OCI-LY7 (cell line): ENCODE measurements at places on chromosomes 1 and 21. TPM values are rescaled to one million over a fixed set of nuclear protein-coding genes. Genes with fewer than 3 reads are reported as not detected.

KNCN gene
- total RNA-seq = not detected in 2 replicates

AGMAT gene
- total RNA-seq = 0.29 and 0.39 TPM in 2 replicates

ZNF692 gene
- 66.2 and 67.4 TPM in 2 replicates for total RNA-seq

TAS1R3 gene
- 0.99 and 1.2 TPM in 2 replicates for total RNA-seq

SPATA46 gene
- total RNA-seq = not detected in 2 replicates

CLEC20A gene
- total RNA-seq = not detected in 2 replicates

PTGS2 gene
- not detected in 2 replicates for total RNA-seq

SPRR2A gene
- not detected in 2 replicates for total RNA-seq

C1QB gene
- not detected in 2 replicates for total RNA-seq

LRRC53 gene
- total RNA-seq = not detected in 2 replicates

- no peak for DNase-seq
Observed at GRCh38 chr1:15008783-15009729, 144.5 kb upstream of the TMEM51 start.

GRCh38 chr1:108664481-108664880 lies 3.6 kb upstream of the HENMT1 start:
- DNase-seq = no peak

DNA sequence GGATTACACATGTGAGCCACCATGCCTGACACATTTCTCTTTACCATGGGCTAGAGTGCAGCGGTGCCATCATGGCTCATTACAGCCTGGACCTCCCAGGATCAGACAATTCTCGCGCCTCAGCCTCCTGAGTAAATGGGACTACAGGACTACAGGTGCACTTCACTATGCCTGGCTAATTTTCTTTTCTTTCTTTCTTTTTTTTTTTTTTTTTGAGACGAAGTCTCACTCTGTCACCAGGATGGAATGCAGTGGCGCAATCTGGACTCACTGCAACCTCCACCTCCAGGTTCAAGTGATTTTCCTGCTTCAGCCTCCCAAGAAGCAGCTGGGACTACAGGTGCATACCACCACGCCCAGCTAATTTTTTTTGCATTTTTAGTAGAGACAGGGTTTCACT lies 14.8 kb upstream of the KIF1B start:
- DNase-seq = no peak

GRCh38 chr1:63674238-63674864 lies 81.1 kb downstream of the PGM1 start:
- DNase-seq = peak; percentile 45

GRCh38 chr1:66788231-66788939 lies 12.7 kb downstream of the INSL5 start:
- peak; percentile 56 for DNase-seq

GRCh38 chr1:78370356-78370755 lies 120.4 kb upstream of the PTGFR start:
- DNase-seq = no peak

GRCh38 chr1:94743862-94744261 lies 76.3 kb upstream of the SLC44A3 start:
- DNase-seq = no peak

- no peak for DNase-seq
Observed at GRCh38 chr1:29094954-29095353, 28.7 kb downstream of the TMEM200B start.
